ENCODE measurements at places on chromosomes 5 and 9.
A peak's percentile ranks its signal among the peaks of the same experiment; 100 is the strongest.

- DNase-seq: no peak
These were observed 161.6 kb upstream of the PDE4D start for GRCh38 chr5:60055168-60055567.

- DNase-seq: peak; percentile 28
These were observed 284.8 kb downstream of the PDE4D start for GRCh38 chr5:59608745-59609144.

DNA sequence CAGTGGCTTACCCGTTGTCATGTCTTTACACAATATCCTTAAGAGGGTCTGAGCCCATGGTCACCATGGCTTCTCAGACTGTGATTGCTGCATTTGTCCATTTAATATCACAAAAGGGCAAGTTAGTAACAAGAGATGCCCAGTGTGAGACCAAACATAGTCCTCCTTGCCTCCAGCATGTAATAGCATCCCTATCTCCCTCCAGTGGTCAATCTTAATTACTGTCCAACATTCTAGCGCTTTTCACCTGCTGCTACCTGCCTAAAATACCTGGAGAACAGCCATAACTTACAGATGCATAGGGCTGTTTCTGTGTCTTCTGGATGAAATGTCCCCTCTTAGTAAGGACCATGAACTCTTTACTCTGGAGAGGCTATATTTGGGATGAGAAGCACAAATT lies 267.2 kb upstream of the DAB2 start:
- no peak for DNase-seq

- DNase-seq: no peak
These were observed 8.7 kb downstream of the ASS1 start for GRCh38 chr9:130453487-130453886.

GRCh38 chr9:89477811-89478630 lies 19.9 kb downstream of the SEMA4D start:
- peak; percentile 79 for DNase-seq

DNA sequence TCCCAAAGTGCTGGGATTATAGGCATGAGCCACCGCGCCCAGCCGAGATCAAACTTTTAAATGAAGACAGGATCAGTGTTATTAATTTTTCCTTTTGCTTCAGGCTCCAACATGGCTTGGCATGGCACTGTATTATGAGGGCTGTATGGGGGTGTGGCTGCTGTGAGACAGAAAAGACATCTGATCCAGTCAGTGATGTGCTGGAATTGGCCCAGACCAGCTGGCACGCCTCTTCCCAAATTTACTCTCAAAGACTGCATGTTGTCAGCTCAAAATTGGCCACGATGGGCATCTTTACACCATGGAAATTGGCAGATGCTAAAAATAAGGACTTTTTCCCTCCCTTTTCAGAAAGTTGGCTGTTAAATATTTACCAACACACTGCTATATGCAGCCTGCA lies 12.1 kb upstream of the COL27A1 start:
- no peak for DNase-seq

GRCh38 chr9:4831119-4831518 lies 38.4 kb downstream of the RCL1 start:
- DNase-seq: no peak

GRCh38 chr5:93831449-93831848 lies 90.0 kb upstream of the POU5F2 start:
- DNase-seq: no peak

DNA sequence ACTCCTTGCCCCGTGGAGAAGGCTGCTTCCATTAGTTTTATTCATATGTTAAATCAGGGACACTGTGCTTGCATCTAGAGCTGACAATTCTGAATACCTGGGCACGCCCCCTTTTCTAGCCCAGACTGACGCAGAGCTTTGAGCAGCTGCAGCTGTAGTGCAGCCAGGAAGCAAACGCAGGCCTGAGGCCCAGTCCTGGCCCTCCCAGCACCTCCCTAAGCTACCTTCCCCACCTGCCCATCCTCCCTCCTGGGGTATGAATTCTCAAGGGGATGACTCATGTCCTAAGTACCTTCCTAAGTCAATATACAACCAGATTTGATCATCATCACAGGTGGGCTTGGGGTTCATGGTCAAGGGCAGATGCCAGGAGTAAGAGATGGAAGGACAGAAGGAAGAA lies 3.5 kb downstream of the PHF19 start:
- no peak for DNase-seq

DNA sequence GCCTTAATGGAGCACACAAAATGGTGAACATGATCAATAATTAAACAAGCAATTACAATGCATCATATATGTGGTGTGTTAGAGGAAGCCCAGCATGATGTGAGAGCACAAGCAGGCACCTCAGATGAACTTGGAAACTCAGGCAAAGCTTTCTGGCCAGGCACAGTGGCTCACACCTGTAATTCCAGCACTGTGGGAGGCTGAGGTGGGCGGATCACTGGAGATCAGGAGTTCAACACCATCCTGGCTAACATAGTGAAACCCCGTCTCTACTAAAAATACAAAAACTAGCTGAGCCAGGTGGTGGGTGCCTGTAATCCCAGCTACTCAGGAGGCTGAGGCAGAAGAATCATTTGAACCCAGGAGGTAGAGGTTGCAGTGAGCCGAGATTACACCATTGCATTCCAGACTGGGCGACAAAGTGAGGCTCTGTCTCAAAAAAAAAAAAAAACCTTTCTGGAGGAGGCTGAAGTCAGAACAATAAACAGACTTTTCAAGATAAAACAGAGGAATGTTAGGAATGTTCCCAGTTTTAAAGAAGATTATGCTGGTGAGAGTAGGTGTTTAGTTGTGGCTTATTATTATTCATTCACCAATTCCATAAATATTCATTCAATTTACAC lies 159.4 kb downstream of the CEMIP2 start:
- DNase-seq: no peak
